Stimulated activated CD4-positive, alpha-beta T cell treated with anti-CD3 and anti-CD28 coated beads, TNF-alpha, amount 100 ng/mL, for 4 hours (primary cell): ENCODE measurements at places on chromosomes 5 and 9.

DNA sequence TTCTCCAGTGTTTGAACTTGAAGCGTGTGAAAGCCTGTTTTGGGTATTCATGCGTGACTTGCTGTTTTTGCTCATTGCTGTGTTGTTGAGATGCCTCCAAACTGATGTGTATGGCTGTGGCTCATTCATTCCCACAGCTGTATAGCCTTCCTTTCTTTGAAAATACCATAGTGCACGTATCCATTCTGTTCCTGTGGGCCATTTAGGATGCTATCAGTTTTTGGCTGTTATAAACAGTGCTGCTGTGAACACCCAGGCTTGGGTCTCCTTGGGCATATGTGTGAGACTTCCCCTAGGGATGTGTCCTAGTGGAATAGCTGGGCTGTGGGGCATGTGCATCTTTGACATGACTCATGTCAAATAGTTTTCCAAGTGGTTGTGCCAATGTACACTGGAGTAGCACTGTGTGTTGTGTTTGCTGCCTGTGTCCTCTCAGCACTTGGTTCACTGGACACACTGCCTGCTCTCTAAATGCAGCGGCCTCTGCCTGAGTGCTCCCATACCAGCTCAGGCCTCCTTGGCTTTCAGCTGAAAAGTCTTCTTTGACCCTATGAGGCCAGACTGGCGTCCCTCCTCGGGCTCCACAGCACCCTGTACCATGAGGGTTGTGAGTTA lies 102.6 kb upstream of the TBC1D2 start:
- DNase-seq: no peak

- DNase-seq: no peak
These were observed 6.9 kb downstream of the RAB24 start for GRCh38 chr5:177296581-177296980.

DNA sequence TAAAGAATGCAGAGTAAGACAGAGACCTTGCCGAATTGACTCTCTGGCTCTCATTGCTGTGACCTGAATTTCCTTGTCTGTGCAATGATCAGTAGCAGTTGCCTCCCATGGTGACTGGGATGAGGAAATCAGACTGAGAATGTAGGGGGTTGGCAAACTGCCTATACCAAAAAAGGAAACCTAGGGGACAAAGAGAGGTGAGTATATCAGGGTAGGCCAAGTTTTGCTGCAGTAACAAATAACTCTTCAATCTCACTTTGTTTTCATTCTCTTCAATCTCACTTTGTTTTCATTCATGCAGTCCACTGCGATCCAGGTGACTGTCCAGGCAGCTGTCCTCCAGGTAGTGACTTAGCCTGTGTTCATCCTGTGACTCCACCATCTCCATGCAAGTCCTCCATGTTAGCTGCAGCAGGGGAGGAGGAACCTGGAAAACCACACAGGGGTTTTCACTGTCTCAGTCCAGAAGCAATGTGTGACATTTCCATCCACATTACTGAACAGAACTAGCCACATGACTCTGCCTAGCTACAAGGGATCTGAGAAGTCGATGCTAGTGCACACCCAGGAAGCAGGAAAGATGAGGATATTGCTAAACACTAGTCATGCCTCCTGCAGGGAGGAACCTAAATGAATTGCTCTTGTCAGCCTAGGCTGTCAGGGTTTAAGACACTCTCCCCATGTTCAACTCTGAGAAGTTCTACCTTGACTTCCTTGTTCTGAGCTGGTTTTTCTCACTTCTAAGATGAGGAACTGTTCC lies 26.0 kb downstream of the TMEM174 start:
- DNase-seq: no peak

DNA sequence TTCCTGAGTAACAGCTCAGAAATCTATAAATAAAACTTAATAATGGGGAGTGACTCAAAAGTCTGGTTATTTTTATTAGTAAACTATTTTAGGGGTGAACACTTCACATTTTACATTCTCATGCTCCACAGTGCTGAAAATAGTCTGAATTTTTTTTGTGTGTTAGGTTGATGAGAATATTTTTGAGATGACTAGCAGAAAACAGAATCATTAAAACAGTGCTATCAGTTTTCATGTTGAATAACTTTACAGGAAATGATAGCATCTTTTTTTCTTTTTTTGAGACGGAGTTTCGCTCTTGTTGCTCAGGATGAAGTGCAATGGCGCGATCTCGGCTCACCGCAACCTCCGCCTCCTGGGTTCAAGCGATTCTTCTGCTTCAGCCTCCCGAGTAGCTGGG lies 60.3 kb downstream of the TMC1 start:
- DNase-seq: no peak

DNA sequence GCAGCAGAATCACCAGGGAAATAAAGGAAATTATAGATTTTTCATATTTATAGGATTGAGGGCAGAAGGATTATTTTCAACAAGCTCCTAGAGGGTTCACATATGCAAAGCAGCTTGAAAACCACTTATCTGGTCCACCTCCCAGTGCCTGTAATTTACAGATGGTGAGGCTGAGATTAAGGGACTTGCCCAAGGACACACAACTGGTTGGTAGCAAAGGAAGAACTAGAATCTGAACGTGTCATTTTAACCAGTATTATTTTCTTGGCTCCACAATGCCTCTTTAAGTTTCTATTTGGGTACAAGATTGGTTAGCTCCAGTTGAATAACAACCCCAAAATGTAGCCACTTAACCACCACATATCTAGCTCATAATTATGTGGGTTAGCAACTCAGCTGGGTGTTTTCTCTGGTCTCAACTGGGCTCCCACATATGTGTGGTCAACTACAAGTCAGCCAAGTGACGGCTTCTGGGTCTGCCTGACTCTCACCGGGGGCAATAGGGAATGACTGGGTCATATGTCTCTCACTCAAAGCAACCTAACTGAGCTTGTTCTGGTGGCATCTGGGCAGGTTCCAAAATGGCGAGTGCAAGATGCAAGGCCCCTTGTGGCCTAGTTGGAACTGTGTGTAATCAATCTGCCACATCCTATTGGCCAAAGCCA lies 127.7 kb downstream of the ZDHHC21 start:
- no peak for DNase-seq

GRCh38 chr9:121192959-121193640 lies 8.6 kb downstream of the RAB14 start:
- no peak for DNase-seq

GRCh38 chr5:67063791-67064190 lies 132.8 kb downstream of the CD180 start:
- DNase-seq: no peak

DNA sequence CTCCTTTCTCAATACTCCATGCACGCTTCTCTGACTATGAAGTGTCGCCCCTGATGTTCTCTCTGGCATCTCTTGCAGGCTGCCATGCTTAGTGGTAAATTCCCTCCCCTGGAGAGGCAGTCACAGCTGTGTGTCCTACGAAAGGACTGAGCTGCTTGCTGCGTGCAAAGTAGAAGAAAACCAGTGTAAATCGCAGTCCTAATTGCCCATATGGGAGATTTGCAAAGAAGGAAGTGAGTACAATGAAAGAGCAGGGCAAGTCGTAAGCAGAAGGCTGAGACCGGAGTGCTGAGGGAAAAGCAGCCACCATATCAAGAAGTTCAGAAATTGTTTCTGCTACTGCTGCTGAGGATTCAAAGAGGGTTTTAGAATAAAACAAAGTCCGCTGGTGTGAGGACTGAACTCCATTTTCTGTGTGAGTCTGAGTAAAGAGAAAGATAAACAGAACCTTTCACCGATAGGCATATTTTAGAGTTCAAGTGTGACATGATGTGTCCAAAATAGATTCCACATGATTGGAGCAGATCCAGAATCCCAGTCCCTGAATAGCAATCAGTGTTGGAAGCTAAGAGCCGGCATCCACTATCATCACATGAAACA lies 507.8 kb upstream of the MPDZ start:
- DNase-seq: no peak

DNA sequence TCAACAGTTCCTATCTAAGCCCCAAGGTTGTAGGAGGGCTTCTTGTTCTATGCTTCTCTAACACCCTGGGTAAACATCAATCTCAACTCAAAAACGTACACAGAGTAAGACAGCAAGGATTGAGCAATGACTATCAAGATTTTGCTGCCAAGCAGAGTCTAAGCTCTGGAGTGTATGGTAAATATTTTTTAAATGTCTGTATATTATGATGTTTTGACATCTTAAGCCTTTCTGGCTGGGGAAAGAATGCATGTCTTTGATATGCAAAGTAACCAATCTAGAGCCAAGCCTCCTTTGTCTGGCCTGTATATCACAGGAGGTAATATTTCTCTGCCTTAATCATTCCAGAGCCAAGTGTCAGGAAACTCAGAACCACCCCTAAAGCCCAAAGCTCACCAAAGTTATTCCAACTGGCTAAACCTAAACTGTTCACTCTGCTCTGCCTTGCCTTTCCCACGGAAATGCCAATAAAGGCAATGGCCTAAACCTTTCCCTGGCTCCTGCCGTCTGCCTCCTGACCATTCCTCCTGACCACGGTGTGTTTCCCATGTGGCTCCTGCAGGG lies 45.2 kb downstream of the YIPF5 start:
- DNase-seq: no peak

DNA sequence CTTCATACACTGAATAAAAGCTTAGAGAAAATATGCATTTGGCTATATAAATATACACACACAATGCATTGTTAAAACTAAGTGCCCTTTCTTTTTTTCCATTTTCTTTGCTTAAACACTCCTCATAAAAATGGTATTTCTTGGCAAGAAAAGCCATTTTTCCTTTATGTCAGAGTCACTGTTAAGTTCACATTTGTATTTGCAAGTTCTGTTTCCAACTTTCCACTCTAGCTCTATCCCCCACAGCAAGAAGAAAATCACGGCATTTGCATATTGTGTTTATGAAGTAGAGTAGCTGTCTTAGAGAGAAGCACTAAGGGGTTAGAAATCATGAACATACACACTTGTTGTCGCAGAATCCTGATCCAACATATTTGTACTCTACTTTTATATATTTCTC lies 662.1 kb upstream of the MEF2C start:
- DNase-seq: no peak

- DNase-seq: no peak
These were observed 61.8 kb downstream of the C9 start for GRCh38 chr5:39302472-39302871.

DNA sequence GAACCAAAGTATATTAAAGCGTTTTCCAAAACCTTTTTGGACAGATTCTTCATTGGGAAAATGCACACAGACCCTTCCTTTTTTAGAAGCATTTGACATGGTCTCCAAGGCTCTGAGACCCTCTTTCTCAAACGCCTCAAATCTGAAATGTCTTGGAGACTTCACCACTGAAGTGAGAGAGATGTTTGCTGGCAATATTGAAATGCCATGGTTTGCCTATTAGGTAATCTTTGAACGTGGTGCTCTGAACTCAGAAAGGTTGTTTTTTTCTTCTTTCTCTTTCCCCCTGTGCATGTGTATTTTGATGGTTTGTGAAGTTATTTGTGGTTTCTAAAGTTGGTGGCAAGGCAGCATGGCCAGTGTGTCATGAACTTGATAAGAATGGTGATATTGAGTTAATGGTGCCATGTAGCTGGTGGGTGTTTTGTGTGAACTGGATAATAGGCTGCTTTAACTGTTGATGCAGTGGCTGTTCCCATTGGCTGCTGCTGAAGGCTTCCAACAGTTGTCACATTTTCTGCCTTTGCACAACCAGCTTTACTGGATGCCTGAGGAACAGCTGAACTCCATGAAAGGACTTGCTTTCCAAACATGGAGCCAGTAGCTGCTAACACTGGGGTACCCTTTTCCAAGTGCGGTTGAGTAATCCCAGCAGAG lies 1.7 kb downstream of the PALM2AKAP2 start:
- no peak for DNase-seq

GRCh38 chr5:60402161-60402785 lies 297.7 kb downstream of the DEPDC1B start:
- DNase-seq: no peak

GRCh38 chr9:76519075-76519835 lies 60.3 kb downstream of the GCNT1 start:
- DNase-seq: no peak

DNA sequence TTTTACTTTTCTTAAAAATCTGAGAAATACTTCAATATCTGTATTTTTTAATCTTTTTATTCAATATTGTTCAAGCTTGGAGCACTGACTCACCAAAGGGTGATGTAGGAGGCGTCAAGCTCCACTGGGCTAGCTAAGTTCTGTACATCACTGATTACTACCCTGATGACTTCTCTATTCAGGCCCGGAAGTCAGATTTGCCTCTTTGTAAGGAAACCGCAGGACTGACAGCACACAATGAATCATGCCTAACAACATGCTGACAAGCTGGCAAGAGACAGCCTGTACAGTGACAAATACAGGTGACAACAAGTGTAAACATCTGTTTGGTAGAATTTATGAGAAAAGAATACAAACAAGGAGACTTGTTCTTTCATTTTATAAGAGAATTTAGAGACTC lies 627.9 kb upstream of the RORB start:
- peak; percentile 5 for DNase-seq

DNA sequence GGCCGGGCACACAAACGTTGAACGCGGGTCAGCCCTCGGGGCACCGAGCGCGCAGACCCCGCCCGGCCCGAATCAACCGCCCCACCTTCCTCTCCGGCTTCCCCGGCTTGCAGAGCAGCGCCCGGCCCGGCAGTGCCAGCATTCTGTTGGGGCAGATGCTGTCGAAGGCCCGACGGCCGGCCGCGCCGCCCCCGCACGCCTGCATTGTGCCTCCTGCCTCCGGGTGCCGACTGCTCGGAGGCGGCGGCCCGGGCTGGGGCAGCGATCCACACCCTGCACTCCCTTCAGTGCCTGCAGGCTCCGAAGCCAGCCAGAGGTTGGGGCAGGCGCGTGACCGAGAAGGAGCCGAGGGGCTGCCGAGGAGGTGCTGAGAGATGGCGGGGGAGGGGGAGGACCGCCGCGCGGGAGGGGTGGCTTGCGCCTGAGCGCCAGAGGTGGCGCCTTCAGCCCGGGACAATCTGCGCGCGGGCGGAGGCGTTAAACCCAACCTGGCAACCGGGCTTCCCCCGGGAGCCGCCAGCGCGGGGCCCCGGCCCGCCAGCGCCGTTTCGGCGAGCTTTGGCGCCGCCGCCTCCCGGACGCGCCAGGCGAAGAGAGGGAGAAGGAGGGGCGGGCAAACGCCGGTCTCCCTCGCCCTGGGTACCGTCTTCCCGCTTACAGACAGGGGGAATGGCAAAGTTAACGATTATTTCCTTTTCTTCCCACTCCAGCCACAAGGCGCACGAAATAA lies at the start of gene MCIDAS:
Gene MCIDAS (minus strand): TSS at position 382 of the 730 bp plus-strand sequence. CDS start 177 bp downstream, at position 205.
- DNase-seq: no peak

DNA sequence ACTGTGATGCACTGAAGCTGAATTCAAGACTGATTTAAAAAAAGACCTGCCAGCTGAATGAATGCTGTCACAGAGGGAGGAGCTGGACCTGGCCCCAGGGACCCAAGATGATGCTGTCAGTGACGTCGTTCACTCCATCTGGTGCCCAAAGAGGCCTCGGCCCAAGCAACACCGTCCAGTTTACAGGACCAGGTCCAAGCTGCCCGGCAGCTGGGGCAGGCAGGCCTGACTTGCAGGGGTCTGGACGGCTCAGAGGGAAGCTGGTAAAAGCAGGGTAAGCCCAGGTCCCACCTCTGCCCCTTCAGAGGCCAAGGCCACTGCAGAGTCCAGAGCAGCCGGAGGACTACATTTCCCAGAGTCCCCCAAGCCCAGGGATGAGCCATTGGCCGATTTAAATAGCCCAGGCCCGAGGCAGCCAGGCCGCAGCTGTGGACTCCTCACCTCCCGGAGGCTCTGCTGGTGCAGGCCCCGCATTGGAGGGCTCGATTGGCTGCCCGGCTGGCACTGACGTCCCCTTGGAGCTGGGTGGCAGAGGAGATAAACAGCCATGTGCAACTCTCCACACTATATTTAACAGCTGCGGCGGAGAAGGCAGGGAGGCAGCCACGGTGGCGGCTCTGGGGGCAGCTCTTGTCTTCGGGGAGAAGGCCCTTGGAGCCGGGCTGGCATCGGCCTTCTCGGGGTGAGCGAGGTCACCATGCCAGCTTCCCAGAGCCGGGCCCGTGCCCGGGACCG lies at the start of gene PLPP7:
Gene PLPP7 (plus strand): TSS at position 423 of the 735 bp plus-strand sequence. CDS start 275 bp downstream, at position 698.
- no peak for DNase-seq
